Activated CD4-positive, alpha-beta T cell treated with anti-CD3 and anti-CD28 coated beads, Interleukin-2, amount 10 ng/mL, durations not matched to agents 24 days and 14 days (primary cell): ENCODE measurements at places on chromosomes 3 and 15.

DNA sequence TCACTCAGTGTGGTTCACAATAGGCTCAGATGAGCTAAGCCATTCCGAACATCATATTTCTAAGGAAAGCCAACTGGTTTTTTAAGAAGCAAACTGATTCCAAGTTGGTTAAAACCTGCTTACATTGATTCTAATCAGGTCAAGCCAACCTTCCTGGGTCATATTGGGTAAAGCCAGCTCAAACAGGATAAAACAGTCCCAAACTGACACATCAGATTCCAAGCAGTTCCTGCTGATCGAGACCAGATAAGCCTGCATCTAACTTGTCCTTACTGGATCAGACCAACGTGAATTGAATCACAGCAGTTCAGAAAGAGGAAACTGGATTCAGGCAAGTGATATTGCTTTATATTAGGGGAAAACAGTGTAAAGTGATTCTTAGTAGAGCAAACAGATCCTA lies 18.6 kb upstream of the THSD4 start:
- no peak for DNase-seq

DNA sequence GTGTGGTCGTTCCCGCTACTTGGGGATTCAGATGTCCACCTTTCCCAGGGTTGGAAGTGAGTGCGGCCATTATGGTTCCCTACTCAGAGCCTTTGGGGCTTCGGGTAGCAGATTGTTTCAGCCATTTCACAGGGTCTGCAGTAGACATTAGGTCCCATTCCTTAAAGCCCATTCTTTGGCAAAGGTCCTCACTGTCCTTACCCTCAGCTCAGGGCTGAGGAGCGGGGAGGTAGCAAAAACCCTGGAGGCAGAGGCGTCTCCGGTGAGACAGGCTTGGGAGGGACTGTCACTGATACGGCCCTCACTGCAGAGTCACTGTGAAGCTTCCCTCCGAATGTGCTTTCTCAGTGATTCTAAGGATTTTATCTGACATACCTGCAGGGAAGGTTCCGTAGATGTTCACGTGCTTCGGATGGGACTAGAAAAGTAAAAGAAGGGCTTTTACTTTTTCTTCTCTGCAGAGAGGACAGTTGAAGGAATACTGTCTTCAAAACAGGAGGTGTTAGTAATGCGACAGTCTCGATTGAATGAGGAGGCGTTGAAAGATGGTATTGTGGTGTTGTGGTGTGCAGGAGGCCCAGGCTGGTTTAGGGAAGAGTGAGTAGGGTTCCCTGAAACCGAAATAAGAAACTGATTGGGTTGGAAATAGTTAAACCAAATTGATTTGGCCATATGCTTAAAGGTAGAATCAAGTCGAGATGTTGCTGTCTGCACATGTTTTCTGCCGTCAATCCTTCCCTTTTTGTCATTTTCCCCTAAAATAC lies 630 bp downstream of the ATP6V1A start:
- peak; percentile 76 for DNase-seq

- DNase-seq, result no peak
These were observed 11.4 kb upstream of the MGA start for GRCh38 chr15:41648770-41649169.

- DNase-seq, result no peak
These were observed 238.6 kb downstream of the CHL1 start for GRCh38 chr3:435161-435560.

GRCh38 chr3:81742581-81742980 lies 18.9 kb downstream of the GBE1 start:
- DNase-seq, result no peak
